Naive B cell (primary cell): ENCODE measurements at places on chromosomes 2 and 18.
A peak's percentile ranks its signal among the peaks of the same experiment; 100 is the strongest.

GRCh38 chr2:224638301-224638823 is 53.2 kb upstream of the CUL3 start:
- peak; percentile 65 for DNase-seq

GRCh38 chr2:109419171-109419756 is 194.5 kb downstream of the SEPTIN10 start:
- no peak for DNase-seq

- DNase-seq: no peak
Observed at GRCh38 chr18:59743566-59743965, 46.3 kb upstream of the CCBE1 start.

DNA sequence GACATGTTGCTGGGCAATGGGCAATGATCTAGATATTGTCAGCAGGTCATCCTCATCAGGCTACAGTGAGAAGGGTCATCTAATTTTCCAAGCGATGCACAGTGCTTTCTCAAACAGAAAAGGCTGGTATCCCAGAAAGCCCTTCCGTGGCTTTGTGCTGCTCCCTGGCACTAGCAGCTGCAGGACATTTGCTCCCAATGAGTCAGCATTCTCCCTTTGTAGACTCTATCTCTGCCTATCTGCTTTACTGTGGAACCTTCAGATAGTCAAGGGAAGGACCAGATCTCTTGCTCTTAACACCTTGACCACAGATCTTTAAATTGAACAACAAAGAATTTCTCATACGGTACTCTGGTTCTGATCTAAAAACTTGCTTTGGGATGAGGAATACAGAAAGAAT is 101.4 kb downstream of the CDH2 start:
- no peak for DNase-seq

GRCh38 chr2:144459937-144460336 is 60.0 kb downstream of the ZEB2 start:
- DNase-seq: no peak

- DNase-seq: no peak
Observed at GRCh38 chr2:101356055-101356454, 31.2 kb downstream of the CREG2 start.

DNA sequence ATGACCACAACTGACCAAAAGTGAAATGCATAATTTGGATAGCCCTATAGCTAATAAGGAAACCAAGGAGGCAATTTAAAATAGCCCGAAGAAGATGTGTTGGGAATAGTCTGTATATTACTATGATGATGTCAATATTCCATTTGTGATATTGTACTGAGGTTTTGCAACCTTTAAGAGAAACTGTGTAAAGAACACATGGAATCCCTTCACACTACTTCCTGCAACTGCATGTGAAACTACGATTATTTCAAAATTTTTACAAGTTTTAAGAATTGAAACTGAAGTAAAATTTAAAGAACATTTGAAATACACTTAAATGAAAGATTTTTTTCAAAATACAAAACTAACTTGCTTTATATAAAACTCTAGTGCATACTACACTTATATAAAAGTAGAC is 504.3 kb upstream of the ID2 start:
- no peak for DNase-seq

DNA sequence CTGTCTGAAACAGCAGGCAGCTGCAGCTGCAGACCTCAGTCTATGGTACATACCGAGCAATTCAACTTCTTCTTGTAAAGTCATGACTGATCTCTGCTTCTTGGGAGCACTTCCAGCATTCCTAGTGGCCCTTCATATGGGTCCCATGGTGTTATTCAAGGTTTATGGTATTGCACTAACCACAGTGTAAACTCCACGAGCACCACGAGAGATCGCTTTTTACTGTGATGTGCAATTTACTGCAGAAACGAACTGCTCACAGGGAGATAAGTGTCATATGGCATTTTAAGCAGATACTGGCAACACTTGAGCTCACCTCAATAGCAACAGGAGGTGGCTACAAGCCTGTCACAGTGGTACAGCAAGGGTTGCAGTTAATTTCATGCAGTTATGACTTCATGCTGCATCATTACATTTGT is 38.6 kb upstream of the SH3BP4 start:
- no peak for DNase-seq

- no peak for DNase-seq
Observed at GRCh38 chr2:226631671-226632070, 167.9 kb downstream of the IRS1 start.

DNA sequence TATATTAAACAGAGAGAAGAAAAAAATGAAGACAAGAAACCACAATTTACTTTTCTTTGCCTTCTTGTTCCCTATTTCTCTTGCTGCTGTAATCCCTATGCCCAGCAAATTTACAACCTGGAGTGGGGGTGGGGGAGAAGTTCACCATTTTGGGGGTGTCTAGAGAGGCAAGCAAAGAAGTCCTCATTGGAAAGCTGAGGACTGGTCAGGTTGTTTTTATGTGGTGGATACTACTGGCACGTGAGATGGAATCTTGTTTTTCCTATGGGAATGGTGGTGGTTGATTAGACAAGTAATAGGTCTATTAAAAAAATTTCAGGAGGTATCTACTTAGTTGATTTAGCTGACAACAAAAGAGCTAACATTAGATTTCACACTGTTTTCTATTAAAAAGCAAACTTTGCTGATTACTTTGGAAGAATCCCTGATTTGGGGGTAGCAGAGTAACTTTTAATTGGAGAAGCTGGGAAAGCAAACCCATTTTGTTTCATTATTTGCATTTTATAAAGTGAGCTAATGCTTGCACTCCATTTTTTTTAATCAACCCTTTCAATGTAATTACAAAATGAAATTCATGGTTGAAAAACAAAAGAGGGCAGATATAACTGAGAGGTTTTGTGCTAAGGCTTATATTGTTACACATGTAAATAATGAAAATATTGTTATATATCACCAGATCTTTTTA is 6.0 kb downstream of the POU3F3 start:
- DNase-seq: no peak

- DNase-seq: no peak
Observed at GRCh38 chr2:157696036-157696435, 67.4 kb upstream of the ACVR1C start.

GRCh38 chr2:181546086-181546485 is 88.9 kb downstream of the ITGA4 start:
- DNase-seq: no peak

DNA sequence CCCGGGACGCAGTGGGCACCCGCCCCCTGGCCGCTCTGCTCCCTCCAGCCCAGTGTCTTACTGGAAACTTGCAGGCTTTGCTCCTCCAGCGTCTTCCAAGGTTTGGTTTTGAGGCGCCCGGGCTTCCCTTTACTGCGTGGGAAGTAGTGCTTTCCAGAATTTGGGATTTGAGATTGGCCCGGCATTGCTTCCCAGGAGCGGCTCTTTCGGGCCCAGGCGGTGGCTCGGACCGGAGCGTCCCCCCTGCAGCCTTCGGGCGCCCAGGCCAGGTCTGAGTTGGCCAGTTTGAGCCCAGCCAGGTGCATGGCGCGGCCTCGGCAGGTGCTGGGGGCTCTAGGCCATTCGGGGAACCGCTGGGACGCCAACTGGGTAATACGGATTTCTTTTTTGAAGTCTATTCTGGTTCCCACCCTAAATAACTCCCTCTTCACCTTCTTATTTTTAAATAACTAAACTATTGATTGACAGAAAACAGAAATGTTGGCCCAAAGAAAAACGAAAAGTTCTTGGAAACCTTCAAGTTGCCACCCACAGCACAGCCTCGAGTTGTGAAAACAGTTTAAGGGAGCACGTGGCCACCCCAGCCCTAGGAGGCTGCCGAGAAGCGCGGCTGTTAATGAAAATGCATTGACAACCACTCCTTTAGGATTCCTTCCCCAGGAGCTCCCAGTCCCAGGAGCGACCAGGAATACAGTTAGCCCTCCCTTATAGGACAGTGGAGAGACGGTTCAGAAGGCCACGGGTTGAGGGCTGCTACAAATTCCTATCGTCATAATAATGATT is 766 bp downstream of the SNTG2 start:
- no peak for DNase-seq

DNA sequence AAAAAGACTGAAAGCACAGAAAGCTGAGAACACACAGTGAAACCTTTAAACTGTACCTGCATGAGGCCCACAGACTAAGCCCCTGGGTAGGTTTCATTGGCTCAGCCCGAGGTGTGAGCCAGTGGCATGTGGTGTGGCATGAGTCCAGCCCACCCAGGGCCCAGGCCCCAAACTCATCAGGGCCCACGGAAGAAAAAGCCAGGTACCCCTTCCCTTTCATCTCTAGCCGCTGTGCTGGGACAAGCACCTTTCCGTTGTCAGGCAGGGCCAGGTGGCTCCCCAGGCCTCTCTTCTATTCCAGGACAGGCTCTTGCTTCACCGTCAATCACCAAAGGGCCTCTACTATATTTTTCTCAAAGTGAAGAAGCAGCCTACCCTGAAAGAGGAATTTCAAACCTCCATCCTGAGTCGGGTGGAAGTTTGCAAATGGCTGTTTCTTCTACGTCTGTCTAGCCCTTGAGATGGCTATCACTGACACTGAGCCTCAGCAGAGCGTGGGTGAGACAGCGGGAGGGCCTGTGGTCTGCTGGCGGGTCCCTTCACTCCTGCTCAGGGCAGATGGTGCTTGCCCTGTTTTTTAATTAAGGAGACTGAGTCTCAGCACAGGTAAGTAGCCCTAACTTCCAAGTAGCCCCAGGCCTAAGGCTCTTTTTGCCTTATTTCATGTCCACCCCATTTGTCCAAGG is 8.6 kb downstream of the DNAJB2 start:
- no peak for DNase-seq

GRCh38 chr18:8471372-8471771 is 137.9 kb upstream of the RAB12 start:
- DNase-seq: no peak

GRCh38 chr2:140436936-140437335 is 1656.7 kb upstream of the NXPH2 start:
- no peak for DNase-seq

GRCh38 chr18:45991788-45992187 is 24.7 kb upstream of the EPG5 start:
- DNase-seq: no peak

DNA sequence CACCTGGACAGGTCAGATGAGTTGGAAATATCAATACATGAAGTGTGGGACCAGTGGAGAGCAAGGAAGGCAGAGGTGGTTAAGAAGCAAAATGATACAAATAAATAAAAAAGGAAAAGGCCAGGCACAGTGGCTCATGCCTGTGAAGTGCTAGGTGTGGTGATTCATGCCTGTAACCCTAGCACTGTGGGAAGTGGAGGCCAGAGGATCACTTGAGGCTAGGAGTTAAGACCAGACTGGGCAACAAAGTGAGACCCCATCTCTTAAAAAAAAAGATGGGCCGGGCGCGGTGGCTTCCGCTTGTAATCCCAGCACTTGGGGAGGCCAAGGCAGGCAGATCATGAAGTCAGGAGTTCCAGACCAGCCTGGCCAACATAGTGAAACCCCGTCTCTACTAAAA is 2.9 kb downstream of the STON1 start:
- no peak for DNase-seq

- DNase-seq: no peak
Observed at GRCh38 chr2:29527947-29528346, 393.4 kb downstream of the ALK start.

GRCh38 chr2:200615247-200615646 is 29.4 kb downstream of the AOX1 start:
- no peak for DNase-seq

DNA sequence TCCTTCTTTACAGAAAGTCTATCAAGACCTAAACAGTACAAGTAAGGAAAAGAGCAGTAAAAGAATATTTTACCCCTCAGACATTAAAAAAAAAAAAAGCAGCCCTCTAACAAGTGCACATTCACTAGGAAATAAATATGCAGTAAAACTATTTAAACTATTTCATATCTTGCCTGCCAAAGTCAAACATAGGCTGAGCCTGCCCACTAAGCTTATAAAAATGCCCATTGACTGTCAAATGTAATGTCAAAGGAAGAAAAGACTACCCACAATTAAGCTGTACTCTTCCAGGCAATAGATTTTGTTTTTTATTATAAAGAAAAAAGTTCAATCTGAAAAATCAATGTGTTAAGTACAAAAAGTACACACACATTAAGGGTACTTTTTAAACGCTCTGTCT is 11.8 kb downstream of the ALS2 start:
- DNase-seq: no peak

- DNase-seq: no peak
Observed at GRCh38 chr2:234269769-234270204, 219.3 kb downstream of the SPP2 start.

- peak; percentile 87 for DNase-seq
Observed at GRCh38 chr2:128317181-128317898, 1.3 kb downstream of the HS6ST1 start.

DNA sequence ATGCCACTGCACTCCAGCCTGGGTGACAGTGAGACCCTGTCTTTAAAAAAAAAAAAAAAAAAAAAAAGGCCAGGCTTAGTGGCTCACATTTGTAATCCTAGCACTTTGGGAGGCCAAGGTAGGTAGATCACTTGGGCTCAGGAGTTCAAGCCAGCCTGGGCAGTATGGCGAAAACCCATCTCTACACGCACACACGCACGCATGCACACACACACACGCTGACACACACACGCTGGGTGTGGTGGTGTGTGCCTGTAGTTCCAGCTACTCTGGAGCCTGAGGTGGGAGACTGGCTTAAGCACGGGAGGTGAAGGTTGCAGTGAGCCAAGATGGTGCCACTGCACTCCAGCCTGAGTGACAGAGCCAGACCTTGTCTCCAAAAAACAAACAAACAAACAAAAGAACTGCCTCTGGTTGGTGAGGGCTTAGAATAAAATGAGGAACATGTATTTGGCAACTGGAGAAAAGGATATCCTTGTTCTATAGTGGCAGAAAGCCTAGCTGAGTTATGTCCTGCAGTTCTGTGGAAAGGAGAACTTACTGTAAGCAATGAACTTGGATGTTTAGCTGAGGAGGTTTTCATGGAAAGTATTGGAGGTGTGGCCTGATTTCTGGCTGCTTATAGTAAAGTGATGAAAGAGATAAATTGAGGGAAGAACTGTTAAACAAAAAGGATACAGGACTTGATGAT is 34.0 kb downstream of the HAT1 start:
- DNase-seq: no peak

DNA sequence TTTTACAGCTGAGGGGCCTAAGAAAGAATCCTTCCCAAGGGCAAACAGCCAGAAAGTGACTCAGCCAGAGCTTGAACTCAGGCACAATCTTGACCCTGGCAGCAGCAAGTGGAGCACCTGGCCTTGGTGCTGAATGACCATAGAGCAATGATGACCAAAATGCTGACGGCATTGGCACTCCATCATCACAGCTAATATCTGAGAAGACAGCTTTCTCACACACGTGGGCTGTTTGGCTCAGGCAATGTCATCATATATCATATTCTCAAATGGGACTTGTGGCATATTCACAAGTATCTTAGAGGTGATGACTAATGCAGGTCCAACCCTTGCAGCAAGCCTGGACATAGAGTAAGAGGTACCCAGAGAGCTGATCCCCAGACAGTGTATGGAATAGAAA is 443.9 kb upstream of the MYT1L start:
- DNase-seq: no peak
